Large intestine (tissue), 12 donors: ENCODE measurements at places on chromosomes 1 and 21.
A peak's percentile ranks its signal among the peaks of the same experiment; 100 is the strongest.

DNA sequence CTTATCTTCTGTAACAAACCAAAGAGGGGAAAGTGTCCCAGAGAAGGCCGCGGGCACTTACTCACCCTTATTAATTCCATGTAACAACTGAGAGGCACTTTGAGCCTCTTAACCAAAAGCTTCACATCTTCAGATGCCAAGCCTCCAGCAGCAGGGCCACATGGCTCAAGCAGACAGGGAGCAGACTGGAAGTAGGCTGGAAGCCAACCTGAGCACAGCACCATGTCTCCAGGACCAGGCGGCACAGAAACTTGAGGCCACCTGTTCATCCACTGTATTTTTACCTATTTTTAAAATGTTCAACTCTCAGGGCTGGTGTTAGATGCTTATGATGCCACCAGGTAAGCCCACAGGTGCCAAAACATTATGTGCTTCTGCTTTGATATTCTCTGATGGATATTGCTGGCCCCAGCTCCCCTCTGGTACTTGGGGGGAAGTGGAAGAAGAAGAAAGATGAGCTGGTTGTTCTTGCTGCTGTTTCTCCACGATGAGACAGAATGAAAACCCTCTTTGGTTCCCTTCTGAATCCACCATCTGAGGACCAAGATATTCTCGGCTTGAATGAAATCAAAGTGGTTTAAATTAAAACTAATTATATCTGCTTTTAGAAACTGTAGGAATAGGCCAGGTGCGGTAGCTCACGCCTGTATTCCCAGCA, 30.6 kb upstream of the SDE2 start:
- no peak for DNase-seq

GRCh38 chr1:14065486-14065885, 365.5 kb downstream of the PRDM2 start:
- DNase-seq: no peak

- DNase-seq: no peak
Observed at GRCh38 chr21:30714946-30715345, 3.6 kb downstream of the KRTAP21-3 start.

DNA sequence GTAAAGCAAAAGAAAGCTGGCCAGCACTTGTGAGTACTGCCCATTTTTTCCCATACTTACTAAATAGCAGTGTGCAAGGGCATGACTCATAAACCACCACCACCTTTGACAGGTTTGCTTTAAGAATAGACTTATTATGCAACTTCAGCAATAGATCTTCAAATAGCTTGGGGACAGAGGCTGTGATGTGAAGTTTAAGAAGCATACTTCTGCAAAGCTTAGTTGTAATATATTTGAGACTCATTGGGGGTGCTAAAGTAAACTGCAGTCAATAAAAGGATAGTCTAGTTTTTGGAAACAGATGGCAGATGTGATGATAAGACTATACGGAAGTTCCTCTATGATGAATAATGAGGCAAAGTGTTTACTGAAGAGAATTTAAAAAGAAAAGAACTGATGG, 210.0 kb downstream of the PLA2G4A start:
- no peak for DNase-seq

- DNase-seq: no peak
Observed at GRCh38 chr1:80582980-80583379, 1217.8 kb upstream of the ADGRL2 start.

DNA sequence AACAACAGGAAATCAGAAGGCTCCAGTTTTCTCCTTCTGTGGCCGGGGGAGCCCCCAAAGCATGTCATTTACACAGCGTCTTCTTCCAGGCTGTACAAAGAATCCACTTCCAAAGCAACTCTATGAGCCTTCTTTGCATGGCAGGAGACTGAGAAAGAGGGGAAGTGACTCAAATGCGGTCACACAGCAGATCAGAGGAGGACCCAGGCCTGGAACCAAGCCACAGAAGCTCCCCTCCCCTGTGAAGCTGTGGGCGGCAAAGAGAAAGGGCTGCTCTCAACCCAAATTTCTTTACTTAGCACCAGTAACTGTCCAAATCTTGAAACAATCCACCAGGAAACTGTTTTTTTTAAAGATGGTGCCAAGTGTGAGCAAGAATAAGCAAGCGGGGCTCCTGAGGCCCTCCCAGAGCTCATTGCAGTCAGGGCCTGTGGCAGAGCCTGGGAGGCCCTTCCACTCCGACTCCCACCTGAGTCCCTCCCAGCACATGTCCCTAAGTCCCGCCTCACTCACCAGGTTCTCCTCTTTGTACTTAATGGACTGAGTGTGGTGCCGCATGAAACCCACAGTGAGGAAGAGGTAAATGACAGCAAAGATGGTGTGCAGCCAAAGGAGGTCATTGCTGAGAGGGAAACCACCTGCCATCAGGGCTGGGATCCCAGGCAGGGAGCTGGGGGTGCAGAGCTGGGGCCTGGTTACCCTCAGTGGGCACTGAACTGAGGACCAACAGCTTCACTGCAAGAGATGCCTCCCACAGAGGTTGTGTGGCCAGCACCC, 15.9 kb downstream of the TMEM63A start:
- no peak for DNase-seq

- no peak for DNase-seq
Observed at GRCh38 chr1:207944571-207944970, 33.6 kb upstream of the CD34 start.

GRCh38 chr1:96973605-96974004, 252.0 kb downstream of the PTBP2 start:
- DNase-seq: no peak

- DNase-seq: peak; percentile 60
Observed at GRCh38 chr1:37999430-38000232, 5.7 kb downstream of the FHL3 start.

- DNase-seq: no peak
Observed at GRCh38 chr1:167683641-167684502, 37.9 kb upstream of the MPZL1 start.

DNA sequence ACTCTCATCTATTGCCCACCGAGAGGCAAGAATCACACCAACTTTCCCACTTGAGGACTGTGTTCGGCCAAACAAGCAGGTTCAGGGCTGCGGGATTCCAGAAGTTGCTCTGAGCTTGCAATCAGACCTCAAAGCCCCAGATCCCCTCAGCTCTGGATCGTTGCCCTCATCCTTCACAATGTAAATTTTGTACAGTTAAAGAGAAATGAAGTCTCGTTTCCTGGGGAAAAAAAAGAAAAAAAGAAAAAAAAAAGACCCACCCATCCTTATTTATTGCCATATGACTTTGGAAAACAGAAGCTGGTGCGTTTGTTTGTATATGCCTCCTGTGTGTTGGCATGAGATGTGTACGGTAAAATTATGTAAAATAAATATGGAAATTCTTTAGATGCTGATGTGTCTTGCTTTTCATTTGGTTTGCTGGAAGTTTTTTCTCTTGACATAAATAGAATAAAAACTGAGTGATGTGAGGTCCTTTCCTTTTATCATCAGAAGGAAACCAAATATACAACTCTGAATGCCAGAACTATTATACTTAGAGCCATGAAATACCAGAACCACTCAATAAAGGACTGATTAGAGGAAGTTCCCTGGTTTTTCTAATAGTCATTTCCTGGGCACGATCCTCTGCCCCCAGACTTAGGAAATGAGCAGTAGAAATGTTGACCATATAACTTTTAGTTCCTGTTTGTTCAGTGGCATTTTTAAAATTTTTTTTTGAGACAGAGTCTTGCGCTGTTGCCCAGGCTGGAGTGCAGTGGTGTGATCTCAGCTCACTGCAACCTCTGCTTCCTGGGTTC, 48.7 kb downstream of the LHX4 start:
- DNase-seq: no peak

- DNase-seq: no peak
Observed at GRCh38 chr1:236552901-236553300, 29.1 kb downstream of the LGALS8 start.

DNA sequence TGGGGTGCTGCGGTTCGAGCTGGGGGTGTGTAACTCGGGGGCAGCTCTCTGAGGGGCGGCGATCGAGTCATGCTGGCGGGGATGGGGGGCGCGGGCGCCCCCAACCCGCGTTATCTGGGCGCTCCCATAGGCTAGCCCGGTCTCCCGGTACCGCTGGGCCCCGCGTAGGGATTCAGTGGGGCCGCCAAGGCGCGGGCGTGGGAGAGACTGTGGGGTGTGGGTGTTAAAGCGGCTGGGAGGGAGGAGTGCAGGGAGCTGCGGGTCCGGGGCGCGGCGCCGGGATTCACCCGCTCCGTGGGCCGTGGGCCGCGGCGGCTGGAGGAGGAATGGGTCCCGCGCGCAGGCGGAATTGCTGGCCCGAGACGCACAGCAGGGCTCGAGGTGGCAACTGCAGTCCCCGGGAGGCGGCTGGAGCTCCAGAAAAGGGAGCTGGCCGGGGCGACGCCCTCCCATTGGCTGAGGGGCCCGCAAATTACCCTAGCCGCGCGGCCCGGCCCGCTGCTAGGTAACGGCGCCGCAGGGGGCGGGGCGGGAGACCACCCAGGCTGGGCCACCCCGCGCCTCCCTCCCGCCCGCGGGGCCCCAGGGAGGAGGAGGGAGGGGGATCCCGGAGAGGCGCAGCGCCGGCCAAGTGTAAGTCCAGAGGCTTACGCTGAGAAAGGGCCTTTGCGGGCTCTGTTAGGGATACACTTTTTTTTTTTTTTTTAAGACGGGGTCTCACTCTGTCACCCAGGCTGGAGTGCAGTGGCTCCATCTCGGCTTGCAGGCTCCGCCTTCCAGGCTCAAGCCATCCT, at the start of gene PTCH2:
Gene PTCH2 (minus strand): TSS at position 392 of the 794 bp plus-strand sequence. CDS start 321 bp downstream, at position 71.
- DNase-seq: peak; percentile 61

DNA sequence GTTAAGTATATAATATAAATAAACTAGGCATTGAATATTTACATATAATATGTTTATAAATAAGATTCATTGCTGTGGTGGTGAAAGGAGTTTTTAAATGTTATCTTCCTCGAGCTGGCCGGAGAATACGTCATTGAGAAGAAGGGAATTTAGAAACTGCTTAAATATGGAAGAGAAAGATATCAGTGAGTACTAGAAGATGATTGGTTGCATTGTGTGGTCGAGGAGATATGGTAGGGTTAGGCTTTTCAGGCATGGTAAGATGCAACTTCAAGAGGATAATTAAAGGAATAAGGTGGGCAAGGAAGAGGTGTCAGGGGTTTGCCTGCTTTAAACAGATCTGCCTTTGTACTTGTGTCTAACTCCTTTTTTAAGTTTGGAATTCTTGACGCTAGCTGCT, 73.5 kb downstream of the RPS6KC1 start:
- no peak for DNase-seq

DNA sequence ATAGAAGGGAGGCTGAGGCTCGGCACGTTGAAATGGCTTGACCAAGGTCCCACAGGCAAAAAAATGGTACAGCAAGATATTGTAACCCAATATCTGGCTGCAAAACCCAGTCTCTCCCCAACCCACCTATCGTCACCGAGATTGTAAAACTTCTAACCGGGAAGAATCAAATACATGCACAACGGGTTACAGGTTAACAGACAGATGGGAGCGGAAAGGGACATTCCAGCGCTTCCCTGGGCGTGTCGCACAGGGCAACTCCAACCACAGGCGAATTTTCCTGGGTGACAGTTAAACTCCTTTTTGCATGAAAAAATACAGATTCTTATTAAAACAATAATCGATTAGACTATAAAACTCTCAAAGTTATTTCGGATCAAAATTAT, 31.8 kb upstream of the JUN start:
- DNase-seq: peak; percentile 77

- DNase-seq: no peak
Observed at GRCh38 chr1:17684810-17685209, 70.3 kb upstream of the ACTL8 start.

DNA sequence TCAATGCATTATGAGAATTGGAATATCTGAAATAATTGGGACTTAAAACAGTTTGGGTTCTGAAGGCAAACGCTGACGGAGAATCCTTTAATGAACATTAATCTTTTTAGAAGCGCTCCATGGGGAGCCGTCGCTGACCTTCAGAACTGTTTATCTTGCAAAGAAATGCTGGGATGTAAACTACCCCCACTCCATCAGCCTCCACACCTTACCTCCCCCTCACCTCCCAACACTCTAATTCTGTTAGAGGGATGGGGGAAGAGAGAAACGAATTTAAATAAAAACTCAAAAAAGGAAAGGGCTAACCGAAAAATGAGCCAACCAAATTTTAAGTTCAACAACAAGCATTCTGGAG, 44.1 kb upstream of the DNAJC6 start:
- DNase-seq: no peak

GRCh38 chr1:110962892-110963690, 631 bp downstream of the LRIF1 start:
- peak; percentile 80 for DNase-seq

- DNase-seq: no peak
Observed at GRCh38 chr1:179719272-179719671, 23.8 kb upstream of the FAM163A start.
